Osteoblast (primary cell): ENCODE measurements at places on chromosomes 11 and 22. TPM values are rescaled to one million over a fixed set of nuclear protein-coding genes. Genes with fewer than 3 reads are reported as not detected.

- H3K27me3 ChIP-seq: no peaks in the 10 kb centered on the region
- H3K4me1 ChIP-seq: peaks cover 14% of the 10 kb centered on the region
- DNase-seq: no peak
- no peak overlapping the region for H3K4me3 ChIP-seq
Observed at GRCh38 chr22:20433191-20433590, 4.4 kb downstream of the SCARF2 start.

DNA sequence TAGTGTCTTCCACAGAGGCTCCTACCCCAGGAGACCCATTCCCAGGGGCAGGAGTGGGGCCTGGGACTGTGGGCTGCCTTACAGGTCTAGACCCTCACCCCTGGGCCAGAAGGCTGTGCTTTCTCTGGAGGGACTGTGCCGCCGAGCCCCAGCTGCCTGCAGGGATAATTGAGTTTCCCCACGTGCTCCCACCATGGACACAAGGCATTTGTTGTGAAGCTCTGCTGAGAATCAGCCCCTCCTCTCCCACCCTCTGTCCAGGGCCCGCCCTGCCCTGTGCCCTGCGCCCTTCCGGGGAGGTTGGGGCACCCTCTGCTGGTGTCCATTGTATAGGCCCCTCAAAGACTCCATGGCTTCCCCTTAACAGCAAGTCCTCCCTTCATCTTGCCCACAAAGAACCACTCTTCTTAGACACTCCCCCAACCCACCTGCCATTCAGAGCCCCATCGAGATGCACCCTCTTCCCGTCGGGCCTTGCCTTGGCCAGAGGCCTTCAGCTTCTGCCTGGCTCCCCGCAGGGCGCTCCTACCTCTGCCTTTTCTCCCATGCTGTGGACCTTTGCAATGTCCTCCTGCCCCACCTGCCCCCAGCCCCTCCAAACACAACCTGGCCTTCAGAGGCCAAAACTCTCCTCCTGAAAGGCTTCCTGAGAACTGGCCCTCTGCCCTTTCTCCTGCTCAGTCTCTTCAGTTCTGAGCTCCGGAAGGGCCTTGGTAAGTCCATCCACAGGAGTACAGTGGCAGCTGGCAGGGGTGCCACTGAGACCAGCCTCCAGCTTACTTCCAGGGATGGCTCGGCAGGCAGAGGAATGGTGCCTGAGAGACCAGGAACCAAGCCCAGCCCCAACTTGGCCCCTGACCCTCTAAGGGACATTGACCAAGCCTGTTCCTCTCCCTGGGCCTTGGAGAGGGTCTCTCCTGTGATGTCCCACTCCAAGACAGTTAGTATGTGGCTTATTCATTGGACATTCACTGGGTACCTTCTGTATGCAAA is 22.4 kb downstream of the DUSP8 start:
- peaks cover 39% of the 10 kb centered on the region for H3K27me3 ChIP-seq
- DNase-seq: peak; percentile 89
- no peaks in the 10 kb centered on the region for H3K36me3 ChIP-seq
- no peak overlapping the region for H3K27ac ChIP-seq
- H3K4me1 ChIP-seq: no peaks in the 10 kb centered on the region
- H3K4me3 ChIP-seq: no peak overlapping the region

DNA sequence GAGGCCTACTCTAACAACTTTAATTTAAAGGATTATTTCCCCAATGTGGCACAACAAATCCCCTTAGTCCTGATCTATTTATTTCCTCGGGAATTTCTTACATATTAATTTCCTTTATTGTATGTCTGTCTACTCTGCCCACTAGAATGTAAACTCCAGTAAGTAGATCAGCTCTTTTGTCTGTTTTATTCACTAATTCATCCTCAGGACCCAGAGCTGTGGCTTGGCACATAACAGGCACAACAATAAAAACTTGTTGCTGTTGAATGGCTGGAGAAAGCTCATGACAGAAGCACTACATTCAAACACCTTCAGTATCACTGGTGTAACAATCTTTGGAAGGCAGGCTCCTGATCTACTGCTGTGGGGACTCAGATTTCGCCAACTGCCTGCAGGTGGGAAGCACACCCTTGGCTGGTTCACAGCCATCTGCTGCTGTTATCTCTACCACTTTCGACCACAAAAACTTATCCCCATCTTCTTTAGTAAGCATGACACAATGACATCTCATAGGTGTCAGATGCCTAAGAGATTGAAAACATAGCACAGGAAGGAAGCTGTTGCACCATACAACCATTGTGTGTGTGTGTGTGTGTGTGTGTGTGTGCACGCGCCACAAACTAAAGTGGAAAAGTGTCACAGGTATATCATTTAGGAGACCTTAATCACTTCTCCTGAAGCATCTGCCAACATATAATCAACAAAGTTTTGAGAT is 11.9 kb downstream of the HIRA start:
- H3K36me3 ChIP-seq: no peaks in the 10 kb centered on the region
- H3K4me3 ChIP-seq: no peak overlapping the region
- H3K27me3 ChIP-seq: no peaks in the 10 kb centered on the region
- H3K27ac ChIP-seq: no peak overlapping the region

GRCh38 chr11:47592251-47592650 is 2.0 kb downstream of the C1QTNF4 start:
- no peak overlapping the region for H3K27ac ChIP-seq
- peaks cover 55% of the 10 kb centered on the region for H3K27me3 ChIP-seq

GRCh38 chr11:67310246-67311050 is 7.1 kb downstream of the SSH3 start:
- H3K27me3 ChIP-seq: no peaks in the 10 kb centered on the region
- peak; percentile 70 for DNase-seq
- H3K4me1 ChIP-seq: no peaks in the 10 kb centered on the region
- H3K4me3 ChIP-seq: no peak overlapping the region
- peaks cover 11% of the 10 kb centered on the region for H3K36me3 ChIP-seq
- no peak overlapping the region for H3K27ac ChIP-seq

Gene SMIM35
- not detected in 2 replicates for total RNA-seq

Gene SMTNL1
- total RNA-seq: not detected in 2 replicates
